ENCODE measurements at places on chromosomes 11 and 22.

DNA sequence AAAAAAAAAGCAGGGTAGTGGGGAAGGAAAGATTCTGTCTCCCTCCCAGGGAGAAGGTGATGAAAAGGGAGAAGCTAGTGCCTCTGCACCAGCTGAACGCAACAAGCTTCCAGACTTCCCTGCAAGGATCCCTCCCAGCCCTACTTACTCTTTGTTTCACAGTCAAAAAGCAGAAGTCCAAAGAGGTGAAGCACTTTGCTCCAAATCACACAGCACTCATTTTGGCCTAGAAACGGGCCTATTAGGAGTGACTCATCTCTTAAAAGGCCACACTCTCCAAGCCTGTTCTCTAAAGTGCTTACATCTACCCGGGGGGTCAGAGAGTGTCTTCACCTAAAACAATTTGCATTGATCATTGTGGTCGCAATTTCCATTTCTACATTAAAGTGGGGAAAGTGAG is 17.7 kb upstream of the GRK3 start:
- DNase-seq = peak; percentile 91

DNA sequence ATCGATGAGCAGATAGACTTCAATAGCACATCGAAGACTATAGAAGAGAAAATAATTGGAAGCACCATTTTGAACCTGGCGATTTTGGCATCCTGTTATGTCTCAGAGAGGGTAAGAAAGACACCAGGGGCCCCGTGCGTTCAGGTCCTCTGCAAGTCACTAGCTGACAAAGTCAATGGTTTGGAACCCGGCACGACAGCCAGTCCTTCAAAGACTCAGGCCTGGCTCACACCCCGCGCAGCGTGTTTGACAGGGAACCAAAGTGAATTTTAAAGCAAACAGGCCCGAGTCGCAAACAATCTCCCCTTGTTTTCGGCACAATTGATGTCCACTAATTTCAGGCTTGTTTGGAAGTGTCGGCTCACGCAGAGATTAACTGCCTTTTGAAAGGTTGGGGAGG is 716.6 kb downstream of the BRD1 start:
- no peak for DNase-seq

DNA sequence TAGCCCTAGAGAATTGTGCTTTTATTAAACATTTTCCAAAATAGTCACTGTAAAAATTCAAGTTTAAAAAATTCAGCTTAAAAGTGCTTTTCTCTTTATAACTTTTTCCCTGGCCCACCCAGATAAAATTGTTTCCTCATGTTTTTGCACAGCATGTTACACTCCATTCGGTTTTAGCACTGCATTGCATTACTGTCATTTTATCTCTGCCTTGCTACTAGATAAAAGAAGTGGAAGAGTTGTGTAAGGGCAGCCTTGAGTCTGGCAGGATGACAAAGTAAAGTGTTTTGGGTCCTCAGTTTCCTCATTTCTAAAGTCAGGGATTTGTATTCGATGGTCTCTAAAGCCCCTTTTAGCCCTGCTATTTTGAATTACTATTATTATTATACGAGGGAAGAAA is 99.8 kb downstream of the ATM start:
- DNase-seq = no peak

DNA sequence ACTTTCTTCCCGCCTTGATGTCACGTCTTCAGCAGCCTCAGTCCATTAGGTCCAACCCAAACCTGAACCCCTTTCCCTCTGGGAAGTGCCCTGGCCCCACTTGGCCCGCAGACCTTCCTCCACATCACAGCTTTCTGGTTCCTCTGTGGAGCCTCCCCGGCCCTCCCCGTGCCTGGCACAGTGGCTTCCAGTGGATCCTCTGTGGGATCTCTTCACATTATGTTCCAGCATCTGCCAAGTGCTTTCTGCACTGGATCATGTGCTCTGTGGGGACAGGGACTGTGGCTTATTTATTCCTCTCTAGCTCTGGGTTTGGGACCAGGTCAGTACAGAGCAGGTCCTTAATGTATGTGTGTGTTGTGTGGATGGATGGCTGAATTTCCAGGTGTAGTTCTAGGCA is 30.9 kb downstream of the POLR3H start:
- no peak for DNase-seq
